ENCODE measurements at places on chromosomes 4 and X.

DNA sequence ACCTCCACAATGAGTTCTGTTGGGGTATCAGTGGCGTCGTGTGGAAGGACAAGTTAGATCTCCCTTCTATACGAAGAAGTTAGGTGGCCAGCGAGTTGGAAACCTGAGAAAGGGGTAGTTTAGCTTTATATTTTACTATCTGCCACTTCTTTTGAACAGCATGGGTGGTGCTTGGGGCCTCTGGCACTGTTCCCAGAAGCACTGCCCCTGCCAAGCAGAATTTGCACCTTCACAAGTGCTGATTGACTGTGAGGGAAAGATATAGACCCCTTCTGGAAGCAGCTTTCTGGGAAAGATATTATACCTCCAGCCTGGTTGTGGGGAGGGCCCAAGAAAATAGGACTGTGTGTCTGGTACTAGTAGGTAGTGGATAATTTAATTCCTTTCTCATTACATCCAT is 246.9 kb downstream of the FBXO8 start:
- no peak for DNase-seq

DNA sequence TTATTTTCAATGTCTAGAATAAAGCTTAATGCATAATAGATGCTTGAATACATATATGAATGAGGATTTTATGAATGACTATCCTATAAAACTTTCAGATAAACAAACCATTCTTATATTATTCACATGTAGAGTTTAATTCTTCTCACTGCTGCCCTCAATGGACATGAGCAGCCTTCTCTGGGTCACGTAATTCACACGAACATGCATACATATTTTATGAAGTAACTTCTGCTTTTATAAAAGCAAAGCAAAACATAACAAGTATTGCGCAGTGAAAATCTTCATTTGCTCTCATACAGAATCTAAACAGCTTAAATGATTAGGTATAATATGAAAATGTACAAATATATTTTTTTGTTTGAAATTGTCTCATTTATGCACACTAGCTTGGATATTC is 116.7 kb downstream of the TMA16 start:
- DNase-seq = no peak

DNA sequence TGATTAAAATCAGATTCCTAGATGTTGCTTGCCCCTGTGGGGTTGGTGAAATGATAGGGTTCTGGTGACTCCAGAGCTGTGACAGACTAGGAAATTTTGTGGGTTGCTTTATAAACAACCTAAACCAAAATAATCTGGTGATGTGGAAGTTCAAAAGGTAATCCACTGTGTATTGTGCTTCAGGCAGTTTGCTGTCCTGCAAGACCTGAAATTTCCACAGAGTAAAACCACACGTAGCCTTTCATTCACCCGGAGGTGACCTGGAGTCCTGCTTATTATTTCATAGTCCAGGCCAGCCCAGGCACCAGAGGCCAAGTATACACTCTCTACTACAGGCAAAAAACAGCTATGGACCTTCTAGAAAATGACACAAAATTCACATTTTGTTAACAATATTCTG is 114.6 kb upstream of the CBR4 start:
- DNase-seq = no peak

- DNase-seq = no peak
These were observed 136.5 kb upstream of the CPEB2 start for GRCh38 chr4:14865804-14866203.

GRCh38 chr4:13244444-13244843 is 239.7 kb downstream of the RAB28 start:
- no peak for DNase-seq

DNA sequence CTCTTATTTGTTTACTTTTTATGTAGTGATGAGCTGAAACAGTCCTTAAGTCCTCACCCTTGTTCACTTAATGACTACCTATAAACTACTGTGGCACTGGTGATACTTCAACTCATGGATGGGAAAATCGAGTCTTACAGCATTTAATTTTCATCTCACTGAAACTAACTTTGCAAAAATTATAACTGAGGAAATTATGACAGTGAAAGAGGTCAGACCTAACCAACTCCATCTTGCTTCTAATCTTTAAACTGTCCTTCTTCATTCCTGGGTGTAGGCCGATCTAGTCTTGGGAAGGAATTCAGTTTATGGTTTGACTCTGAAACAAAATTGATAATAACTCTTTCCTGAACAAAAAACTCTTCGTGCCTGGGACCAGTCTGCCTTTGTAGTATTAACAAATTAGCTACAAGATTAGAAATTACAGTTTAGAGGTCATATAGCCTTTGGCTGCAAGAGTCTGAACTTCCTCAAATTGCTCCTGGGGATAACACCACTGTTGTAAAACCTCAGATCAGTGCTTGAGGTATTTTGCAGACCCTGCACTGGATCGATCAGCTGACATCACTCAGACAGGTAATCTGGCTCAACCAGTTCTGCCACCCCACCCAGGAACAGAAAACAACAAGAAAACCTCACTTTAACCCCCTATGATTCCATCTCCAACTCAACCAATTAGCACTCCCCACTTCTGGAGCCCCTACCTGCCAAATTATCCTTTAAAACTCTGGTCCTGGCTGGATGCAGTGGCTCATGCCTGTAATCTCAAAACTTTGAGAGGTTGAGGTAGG is 995.7 kb upstream of the PRKX start:
- no peak for DNase-seq

- DNase-seq = no peak
These were observed 89.0 kb upstream of the MAPK10 start for GRCh38 chr4:86448871-86449270.

DNA sequence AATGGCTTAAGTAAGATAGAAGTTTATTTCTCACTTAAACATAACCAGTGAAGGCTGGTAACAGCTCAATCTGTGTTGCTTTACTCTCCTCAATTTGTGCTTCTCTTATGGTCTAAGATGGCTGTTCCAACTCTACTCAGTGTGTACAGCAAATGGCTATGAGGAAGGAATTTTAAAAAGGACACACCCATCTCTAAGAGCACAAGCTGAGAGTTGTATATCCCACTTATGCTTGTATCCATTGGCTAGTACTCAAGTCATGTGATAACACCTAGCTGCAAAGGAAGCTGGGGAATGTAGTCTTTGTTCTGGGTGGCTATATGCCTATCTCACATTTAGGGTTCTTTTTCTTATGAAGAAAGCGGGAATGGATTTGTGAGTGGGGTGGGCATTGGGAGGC is 63.3 kb downstream of the GPAT3 start:
- no peak for DNase-seq

DNA sequence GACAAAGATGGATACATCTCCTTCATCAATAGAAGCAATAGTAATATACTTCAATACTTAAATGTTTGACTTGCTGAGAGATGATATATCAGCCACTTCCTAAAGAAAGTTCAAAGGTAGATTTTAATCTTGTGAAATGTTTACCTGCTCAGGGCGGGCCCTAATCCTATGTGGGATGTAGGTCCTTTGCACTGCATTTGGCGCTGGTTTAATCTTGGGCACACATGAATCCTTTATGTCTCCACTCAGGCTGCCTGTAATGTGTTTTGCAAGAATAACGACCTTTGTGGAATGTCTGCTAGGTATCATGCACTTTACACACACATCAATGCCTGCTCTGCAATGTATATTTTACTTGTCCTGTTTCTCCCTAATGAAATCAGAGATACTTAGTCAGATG is 368.7 kb downstream of the GBA3 start:
- DNase-seq = no peak

DNA sequence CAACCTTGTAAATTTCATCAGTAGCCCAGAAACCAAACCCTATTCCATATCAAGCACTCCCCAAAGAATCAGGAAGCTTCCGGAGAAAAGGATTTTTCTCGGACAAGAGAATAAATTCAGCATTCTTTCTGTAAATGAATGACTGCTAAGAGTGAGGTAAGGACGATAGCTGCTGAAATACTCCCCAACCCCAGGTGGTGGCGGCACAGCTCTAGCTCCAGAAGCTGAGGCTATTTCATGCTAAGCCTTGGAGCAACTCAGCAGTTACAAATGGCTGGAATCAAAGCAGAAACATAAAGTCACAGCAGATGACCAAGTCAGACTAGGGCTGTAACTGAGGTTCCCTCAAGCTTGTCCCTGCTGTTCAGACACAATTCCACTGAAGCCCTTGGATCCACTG is 13.9 kb upstream of the PCDH19 start:
- no peak for DNase-seq

- no peak for DNase-seq
These were observed 104.6 kb downstream of the NPFFR2 start for GRCh38 chr4:72136429-72136828.

GRCh38 chr4:175386776-175387507 is 425.1 kb downstream of the GPM6A start:
- no peak for DNase-seq

DNA sequence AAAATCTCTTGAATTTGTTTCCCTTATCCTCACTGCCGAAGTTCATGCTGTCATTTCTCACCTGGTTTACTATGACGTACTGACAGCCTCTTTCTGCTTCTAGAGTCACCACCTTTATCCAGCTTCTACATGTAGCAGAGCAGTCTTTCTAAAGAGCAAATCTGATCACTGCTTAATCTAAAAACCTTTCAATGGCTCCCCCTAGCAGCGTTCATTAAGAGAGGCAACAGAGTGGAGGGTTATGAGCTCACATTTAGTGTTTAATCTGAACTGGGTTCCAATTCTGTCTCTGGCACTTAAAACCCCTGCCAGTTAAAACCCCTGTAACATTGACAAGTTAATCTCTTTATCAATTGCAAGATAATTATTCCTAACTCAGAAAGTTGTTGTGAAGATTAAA is 4.4 kb downstream of the RBPJ start:
- no peak for DNase-seq

DNA sequence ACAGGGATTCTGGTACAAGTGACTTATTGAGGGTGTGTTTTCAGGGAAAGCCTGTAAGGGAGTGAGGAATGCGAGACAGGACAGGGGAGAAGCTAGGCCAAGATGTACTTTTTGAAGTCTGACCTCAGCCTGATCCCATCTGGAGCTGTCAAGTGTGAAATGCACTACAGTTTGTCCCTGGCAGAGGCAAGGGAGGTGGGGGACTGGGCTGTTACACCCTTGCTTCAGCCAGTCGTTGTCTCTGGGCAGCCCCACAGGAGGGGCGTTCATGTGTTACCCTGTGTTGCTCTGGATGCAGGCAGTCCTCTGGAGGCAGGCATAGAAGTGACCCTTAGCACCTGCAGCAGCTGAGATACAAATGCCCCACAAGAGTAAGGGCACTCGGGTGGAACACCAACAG is 25.8 kb downstream of the PPEF1 start:
- no peak for DNase-seq

- no peak for DNase-seq
These were observed 72.9 kb upstream of the STIM2 start for GRCh38 chr4:26787461-26788340.

DNA sequence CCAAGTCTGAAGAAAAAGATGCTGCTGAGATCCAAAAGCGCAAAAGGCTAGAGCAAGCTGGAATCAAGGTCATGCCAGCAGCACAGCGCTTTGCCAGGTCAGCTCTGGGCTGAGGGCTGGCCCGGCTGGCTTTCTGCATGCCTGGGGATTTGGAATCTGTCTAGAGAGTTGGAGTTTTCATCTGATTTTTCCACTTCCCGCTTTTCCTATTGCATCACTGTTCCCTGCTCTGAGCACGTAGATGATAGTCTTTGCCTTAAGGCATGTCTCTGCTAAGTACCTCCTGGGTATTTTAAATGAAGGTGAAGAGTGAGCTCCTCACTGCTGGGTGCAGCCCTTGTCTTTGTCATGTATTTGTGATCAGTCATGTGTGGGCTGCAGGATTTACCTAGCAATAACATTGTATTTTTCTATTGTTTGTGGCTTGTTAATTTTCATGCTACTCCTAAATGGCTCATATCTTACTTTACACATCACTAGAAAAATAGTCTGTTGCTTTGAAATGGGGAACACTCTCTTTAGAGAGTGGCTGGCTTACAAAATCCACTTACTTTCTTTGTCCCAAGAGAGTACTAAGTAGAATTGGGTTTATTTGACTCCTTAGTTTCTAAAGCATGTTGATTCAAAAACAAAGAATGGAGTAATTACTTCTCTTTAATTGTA is 82.8 kb downstream of the LIMCH1 start:
- no peak for DNase-seq

- peak; percentile 18 for DNase-seq
These were observed 73.1 kb downstream of the QRFPR start for GRCh38 chr4:121307445-121308327.

DNA sequence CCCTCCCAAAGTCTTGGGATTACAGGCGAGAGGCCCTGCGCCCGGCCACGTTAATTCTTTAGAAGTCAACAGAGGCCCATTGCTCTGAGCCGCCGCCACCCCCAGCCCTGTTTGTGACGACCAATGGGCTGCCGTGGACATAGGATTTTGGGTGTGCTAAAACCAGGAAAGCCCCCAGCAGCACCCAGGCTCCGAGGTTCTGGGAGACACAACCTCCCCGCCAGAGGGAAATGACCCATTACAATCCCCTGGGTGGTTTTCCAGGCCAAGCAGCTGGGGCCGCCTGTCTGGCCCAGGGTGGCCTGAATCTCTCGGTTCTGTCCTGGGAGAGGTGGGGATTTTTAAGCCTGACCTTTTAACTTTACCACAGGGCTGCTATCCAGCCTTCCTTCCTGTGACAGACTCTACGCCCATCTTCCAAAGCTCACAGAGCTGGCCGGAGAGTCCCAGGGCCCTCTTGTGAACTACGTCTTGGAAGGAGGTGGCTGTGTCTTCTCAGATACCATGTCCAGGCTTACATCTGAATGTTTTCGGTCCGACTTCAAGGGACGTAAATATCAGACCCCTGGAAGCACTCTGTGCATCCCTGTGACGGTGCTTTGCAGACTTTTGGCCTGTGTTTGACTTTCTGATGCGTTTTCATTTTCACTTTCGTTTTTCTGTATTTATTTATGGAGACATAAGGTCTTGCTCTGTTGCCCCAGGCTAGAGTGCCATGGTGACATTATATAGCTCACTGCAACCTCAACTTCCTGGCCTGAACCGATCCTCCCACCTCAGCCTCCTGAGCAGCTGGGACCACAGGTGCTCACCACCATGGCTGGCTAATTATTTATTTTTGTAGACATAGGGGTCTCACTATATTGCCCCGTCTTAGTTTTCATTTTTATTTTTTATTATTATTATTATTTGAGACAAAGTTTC is 36.0 kb downstream of the P2RY8 start:
- DNase-seq = no peak

DNA sequence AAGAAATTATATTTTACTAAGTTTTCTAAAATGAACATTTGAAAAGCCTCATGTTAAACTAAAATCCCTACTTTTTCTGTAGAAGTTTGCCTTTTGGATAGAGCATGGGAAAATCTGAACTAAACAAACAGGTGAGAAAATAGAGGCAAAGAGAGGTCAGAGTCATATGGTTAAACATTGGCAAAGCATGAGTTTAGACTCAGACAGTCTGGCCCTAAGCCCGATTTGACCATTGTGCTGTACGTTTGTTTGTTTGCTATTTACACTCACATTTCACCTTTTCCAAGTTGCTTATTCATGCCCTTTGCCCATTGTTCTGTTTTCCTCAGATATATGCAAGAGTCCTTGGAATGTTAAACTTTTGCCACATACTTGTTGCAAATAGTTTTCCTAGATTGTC is 85.4 kb downstream of the TIGD2 start:
- no peak for DNase-seq
